Heart right ventricle (tissue), 16 donors: ENCODE measurements at places on chromosomes 5 and 9. TPM values are rescaled to one million over a fixed set of nuclear protein-coding genes. Genes with fewer than 3 reads are reported as not detected.
A peak's percentile ranks its signal among the peaks of the same experiment; 100 is the strongest.

Gene FYB1
- total RNA-seq, result 33.8 TPM

Gene UQCRQ
- 1,962 TPM for total RNA-seq

Gene PLCXD3
- total RNA-seq, result 46.1 TPM

Gene GTF3C4
- total RNA-seq, result 12.0 TPM

Gene SHOC1
- not detected for total RNA-seq

Gene SV2C
- 0.36 TPM for total RNA-seq

Gene HSPB3
- total RNA-seq, result 427 TPM

Gene MEGF10
- 0.61 TPM for total RNA-seq

DNA sequence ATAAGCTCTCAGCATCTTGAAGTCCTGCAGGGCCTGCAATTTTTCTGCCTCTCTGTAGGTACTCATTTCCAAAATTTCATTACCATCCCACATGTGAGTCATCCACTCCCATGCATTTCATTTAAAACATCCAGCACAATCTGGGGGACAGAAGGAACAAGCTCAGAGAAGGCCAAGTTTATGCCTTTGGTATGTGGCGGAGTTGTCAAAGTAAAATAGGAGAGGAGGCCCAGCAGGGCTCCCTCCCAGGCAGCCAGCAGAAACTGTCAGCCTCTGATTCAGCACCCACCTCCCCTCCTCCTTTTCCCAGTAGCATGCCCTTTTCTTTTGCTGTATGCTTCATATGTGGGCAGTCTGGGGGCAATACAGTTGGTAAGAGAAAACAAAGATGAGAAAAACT lies 126.4 kb upstream of the ZNF366 start:
- no peak for DNase-seq

DNA sequence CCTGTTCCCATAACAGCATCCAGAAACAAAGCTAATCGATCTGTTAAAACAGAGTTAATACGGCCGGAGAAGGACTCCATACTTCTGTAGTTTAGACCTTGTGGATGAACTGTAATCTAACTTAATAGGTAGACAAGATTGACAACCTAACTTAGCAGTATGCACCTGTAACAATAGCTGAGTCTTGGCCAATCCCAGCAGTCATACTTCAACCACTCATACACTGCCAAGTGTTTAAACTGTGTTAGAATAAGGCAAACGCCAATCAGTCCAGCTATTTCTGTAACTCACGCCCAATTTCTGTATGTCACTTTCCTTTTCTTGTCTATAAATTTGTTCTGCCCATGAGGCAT lies 33.7 kb upstream of the MACIR start:
- DNase-seq, result no peak

- no peak for DNase-seq
Measured at GRCh38 chr5:1074226-1074625, 37.6 kb downstream of the SLC12A7 start.

- peak; percentile 35 for DNase-seq
Measured at GRCh38 chr9:129698254-129698757, 32.9 kb downstream of the PRRX2 start.

GRCh38 chr5:67094476-67095300 lies 101.9 kb downstream of the CD180 start:
- DNase-seq, result no peak

DNA sequence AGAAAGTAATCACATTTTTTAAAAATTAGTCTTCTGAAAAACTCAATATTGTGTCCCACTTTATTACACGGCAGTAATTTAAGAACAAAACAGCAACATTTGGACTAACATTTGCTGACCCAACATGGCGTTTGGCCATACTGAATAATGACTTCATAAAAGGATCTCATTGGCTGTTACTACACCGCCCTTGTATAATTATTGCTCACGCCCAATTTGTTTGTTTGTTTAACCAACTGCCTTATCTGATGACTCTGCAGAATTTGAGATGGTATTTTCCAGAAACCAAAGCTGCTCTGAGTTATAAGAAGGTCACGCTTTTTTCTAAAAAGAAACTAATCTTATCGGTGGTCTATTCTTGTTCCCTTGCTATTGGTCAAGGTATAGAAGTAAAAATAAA lies 200.2 kb upstream of the TARS1 start:
- DNase-seq, result no peak

GRCh38 chr5:107680099-107680498 lies 9.4 kb upstream of the EFNA5 start:
- DNase-seq, result no peak

- peak; percentile 61 for DNase-seq
Measured at GRCh38 chr5:160175438-160176218, 53.7 kb upstream of the FABP6 start.

GRCh38 chr5:43643750-43644149 lies 40.8 kb downstream of the NNT start:
- no peak for DNase-seq

DNA sequence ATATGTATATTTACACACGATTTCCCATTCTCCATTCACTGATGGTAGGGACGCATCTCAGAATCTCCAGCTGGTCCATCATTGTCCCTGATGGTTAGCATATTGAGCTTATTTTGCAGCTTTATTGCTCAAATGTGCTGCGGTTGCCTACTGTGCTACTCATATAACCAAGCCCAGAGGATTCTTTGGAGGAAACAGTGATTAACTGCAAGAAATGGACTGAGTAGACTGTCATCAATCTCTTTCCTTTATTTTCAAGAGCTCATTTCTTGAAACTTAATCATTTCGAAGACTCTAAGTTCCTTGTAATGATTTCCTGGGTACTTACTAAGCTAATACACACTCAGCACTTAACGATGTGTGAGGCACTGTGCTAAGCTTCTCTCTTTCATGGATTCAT lies 119.0 kb downstream of the MAT2B start:
- DNase-seq, result no peak

- no peak for DNase-seq
Measured at GRCh38 chr9:100099722-100100042, 639 bp downstream of the INVS start.

DNA sequence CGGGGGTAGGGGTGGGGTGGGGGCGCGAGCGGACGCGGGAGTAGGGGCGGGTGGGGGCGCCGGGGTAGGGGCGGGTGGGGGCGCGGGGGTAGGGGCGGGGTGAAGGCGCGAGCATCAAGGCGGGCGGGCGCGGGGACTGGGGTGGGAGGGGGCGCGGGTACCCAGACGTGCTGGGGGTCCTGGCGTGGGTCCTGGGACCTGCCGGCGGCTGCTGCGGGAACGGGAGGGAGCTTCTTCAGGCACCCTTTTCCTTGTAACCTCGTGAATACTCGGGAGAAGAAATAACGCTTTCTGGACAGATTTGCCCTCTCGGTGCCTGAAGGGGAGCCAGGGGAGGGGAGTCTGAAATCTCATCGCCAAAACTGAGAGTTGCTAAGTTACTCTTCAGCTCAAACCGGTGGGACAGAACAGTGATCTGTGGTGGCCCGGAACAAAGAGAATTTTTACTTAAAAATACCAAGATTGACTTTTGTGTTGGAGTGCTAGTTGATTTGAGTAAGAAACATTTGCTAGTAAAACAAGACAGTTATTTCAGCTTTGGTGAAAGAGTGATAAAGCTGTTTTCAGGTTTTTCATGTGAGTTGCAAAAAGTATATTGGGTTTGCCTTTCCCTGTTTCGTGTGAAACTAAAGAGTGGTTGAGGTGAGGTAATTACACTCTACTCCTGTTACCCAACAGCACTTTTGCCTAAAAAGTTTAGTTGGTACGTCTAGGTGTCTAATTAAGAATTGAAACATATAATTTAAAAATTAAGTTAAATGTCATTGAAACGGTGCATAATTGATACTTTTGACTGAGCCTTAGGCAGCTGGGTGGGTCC lies 643 bp downstream of the PLEKHG4B start:
- DNase-seq, result no peak

GRCh38 chr5:143629871-143630659 lies 181.9 kb upstream of the HMHB1 start:
- DNase-seq, result no peak

DNA sequence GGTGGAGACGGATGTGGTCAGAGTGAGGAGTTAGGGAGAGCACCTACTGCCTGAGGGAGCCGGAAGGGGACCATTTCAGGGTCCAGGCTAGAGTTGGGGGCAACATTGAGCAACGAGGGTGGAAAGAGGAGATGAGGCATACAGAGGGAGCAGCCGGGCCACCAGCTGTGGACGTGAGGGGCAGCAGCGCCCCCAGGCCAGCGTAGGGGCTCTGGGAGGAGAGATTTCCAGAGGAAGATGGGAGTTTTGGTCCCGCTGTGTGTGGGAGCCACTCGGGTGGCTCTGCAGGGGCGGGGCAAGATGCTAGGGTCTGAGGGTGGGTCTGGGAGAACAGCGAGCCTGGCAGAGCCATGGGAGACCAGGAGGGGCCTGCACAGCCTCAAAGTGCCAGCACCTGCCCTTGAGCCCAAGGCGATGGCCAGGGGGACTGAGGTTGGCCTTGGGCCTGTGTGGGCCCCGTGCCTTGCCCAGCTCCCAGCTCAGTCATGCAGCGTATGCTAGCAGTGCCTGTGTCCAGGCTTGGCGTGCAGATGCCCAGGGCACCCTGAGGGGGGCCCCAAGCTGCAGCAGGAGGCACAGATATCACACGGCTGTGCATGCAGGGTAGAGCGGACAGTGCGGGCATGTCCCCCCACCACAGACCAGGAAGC lies 80.5 kb upstream of the PPP1R26 start:
- no peak for DNase-seq

DNA sequence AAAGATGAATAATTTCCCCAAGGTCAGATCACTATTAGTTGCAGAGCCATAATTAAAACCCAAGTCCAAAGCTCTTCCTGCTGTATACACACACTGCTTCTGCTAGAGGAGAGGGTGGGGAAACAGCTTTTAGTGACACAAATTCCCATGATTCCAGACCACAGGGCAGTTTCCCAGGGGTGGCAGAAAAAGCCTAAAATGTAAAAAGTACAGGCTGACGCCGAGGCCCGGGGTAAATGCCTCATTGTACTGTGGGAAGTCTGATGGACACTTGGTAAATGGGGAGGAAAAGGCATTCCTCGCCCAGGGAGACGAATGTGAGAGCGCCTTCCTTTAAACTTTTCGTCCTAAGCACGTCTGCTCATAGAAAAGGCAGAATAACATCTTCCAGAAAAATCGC lies 65.7 kb downstream of the DENND1A start:
- DNase-seq, result no peak

GRCh38 chr5:133925866-133926488 lies 42.4 kb downstream of the C5orf15 start:
- no peak for DNase-seq

DNA sequence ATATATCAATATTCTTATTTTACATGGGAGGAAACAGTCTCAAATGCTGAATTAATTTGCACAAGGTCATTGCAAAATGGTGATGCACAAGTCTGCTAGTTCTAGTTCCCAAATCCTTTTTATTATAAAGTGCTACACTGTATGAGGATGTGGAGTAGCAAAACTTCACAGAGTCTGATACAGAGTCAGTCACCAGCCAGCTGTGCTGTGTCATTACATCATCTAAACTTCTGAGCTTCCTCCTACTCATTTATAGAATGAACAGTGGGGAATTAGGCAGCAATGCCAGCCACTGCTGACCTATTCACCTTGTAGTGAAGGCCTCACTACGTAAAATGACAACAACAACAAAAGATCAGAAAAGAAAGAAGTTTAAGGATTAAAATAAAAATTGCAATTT lies 357.8 kb downstream of the TMEM167A start:
- peak; percentile 25 for DNase-seq

DNA sequence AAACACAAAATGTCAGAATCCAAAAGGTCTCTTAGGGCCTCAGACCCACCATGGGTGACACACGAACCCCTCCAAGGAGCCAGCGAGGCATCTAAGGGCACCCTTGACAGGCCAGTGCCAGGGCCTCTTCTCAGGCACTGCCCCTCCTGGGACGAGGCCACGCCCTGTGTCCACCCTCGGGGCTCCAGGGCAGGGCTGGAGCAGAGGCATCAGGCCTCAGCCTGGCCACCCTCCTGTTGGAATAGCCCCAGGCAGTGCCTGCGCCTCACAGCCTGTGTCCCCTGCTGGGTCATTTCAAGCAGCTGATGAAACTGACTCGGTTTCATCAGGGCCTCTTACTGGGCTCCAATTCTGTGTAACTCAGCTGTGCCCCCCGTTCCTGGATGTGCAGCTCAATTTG lies 32.8 kb upstream of the SUSD3 start:
- no peak for DNase-seq
